Kidney (tissue), 22 donors: ENCODE measurements at places on chromosomes 7 and 10. TPM values are rescaled to one million over a fixed set of nuclear protein-coding genes. Genes with fewer than 3 reads are reported as not detected.

- peak; percentile 35 for DNase-seq
These were observed 41.7 kb downstream of the FAS start for GRCh38 chr10:89032141-89032891.

GRCh38 chr7:90594751-90595317, 1.3 kb upstream of the CDK14 start:
- peak; percentile 80 for DNase-seq

Gene ODAD2
- polyA plus RNA-seq: 0.28 TPM

GRCh38 chr10:30510184-30510931, 76.4 kb downstream of the MAP3K8 start:
- DNase-seq: no peak

DNA sequence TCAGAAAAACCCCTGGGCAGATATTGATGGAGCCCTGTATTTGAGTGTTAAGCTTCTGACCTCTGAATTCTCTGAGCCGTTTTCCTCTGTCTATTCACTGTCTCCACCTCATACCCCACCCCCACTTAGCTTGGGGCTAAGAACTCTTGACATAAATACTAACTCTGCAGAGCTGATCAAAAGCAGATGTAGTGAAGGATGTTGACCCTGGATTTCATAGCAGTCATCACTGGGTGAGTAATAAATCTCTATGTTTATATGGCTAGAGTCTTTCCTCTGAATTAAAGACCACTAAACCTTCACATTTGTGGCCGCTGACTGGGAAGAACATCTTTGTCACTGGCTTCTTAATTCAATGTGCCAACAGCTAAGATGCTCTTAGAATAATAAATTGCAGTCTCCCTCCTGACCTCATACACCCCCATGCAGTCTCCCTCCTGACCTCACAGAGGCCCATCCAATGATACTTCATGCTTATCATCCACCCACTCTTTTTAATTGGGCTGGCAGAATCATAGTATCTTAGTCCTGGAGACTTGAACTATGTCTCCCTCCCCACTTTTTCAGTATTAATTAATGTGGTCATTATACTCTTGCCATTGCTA, 78.0 kb upstream of the MACROH2A2 start:
- DNase-seq: no peak

GRCh38 chr10:97184971-97185325, 811 bp downstream of the SLIT1 start:
- no peak for DNase-seq

- no peak for DNase-seq
These were observed 68.5 kb downstream of the MAP3K8 start for GRCh38 chr10:30502266-30503060.

- no peak for DNase-seq
These were observed 30.4 kb downstream of the PDLIM1 start for GRCh38 chr10:95260397-95260881.

DNA sequence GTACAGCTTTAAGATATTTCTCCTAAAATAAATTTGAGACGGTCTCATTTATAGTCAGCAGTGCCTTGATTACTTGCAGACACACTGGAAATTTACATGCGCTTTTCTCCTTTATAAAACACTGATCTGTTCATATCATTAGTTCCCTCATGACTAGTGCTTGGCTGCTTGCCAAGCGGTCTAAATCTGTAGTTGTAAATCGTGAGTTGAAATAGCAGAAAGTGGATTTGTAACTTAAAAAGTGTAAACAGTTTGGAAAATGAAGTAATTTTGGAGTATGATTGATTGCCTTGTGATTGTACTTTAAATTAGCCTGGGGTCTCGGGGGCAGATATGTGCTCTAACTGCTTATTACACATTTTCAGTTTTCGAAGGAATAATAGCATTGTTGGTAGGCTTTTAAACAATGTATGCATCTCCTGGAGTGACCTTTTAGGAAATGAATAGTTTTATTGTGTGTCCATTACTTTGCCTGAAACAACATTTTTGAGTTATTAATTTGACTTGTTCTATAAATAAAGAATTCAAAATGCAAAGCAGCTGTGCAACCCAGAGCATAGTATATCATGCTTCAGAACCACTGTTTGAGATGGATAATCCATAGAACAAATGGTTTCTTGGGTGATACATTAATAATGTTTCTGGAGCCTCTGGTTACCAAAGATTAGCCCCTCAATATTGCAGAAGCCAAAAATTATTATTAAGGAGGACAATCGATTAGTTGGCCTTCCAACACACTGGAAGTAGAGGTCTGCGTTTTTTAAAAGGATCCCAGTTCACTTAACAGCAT, 73.3 kb downstream of the ARID5B start:
- no peak for DNase-seq

DNA sequence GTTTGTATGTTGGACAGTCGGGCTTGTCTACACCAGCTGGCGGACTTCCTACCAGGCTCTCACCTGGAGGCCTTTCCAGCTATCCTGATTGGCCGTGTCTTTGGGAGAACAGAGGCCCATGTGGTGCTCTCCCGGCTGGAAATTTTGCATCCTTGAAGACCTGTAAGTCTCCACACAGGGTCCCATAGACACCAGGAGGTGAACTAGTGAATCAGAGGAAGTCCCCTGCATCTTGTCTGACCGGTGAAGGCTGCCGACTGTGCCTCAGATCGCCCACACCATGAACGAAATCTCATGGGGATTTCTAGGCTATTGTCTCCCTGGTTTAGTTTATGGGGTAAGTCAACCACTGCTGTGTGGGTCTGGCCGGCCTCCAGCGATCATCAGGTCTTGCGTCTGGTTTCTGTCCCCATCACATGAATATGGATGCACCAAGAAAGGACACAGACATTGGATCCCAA, 108.4 kb upstream of the LYZL2 start:
- DNase-seq: no peak

Gene NODAL
- not detected for polyA plus RNA-seq

Gene DPYSL4
- not detected for polyA plus RNA-seq

- DNase-seq: no peak
These were observed 252.6 kb upstream of the ZNF32 start for GRCh38 chr10:43901302-43901701.

Gene NKX2-3
- polyA plus RNA-seq: not detected

DNA sequence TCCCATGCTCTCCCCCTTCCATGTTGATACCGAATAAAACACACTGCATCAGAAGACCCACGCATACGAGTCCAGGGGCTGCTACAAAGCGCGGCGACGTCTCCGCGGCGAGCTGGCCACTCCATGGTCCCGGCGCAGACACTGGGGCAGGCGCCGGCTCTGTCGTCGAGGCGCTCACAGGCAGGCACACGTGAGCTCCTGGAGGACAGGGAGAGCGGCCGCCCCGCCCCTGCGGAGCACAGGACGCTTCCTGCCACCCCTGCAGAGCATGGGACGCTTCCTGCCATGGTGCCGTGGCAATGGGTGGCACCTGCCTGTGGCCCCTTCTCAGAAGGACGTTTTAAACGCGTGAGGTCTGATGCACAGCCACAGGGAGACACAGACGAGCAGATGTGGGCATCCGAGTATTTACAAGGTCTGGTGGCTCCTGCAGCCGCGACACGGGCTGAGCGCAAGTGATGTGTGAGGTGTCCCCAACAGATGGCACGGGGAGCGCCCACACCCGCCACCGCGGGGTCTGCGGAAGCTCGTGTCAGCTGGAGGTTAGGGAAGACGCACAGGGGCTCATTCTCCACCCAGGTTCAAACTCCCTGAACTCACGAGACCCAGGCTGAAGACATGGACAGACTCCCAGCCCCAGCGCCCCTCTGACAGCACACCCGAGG, 21.4 kb upstream of the GPR146 start:
- no peak for DNase-seq

Gene TBX20
- polyA plus RNA-seq: not detected

GRCh38 chr10:30997536-30998235, 34.0 kb downstream of the ZNF438 start:
- DNase-seq: no peak

Gene TNS3
- polyA plus RNA-seq: 38.4 TPM

Gene LRIT1
- polyA plus RNA-seq: not detected

DNA sequence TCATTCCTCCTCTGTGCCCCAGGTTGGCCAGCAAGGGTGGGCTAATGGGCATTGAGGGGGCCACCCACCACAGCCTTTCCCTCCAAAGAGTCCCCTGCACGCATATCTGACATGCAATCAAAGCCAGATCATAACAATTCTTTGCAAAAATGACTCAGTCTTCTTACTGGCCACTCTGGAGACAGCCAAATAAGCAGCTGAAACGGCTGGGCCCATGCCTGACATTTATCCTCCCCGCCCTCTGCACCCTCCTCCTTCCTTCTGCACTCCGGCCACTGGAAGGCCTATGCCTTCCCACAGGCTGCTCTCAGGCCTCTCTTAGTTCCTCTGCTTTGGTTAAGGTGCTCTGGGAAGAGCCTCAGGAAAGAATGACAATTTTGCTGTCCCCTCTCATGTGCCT, 29.2 kb upstream of the NPFFR1 start:
- DNase-seq: no peak

GRCh38 chr10:28676326-28676967, 874 bp upstream of the BAMBI start:
- peak; percentile 36 for DNase-seq

DNA sequence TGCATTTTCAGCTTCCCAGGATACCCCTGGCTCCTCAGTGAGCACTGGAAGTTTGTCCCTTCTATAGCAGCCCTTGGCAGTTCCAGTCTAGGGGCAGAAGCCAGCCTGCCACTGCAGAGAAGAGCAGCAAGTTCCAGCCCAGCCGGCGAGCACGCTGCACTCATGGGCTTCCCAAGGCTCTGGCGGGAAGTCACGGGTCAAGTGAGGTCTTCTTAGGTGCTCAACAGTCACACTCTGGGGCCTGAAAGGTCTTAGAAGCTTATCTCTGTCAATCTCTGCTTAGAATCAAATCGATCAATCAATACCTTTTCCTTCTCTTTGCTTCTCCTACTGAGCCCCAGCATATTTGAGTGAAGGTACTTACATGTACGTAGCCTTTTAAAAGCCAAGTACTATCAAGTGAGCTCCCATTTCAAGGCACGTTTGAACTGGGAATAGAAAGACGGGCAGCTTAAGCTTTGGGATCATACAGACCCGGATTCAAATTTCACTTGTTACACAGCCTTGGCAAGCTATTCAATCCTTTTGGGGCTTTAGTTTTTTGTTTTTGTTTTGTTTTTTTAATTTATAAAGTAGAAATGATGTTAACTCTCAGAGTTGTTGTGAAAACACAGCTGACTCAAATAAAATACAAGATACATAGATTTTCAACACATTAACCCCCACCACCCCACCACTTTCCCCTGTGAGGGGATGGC, 152.6 kb upstream of the KLF14 start:
- no peak for DNase-seq

Gene RBP4
- 24.3 TPM for polyA plus RNA-seq

Gene ETV1
- polyA plus RNA-seq: 2.0 TPM

DNA sequence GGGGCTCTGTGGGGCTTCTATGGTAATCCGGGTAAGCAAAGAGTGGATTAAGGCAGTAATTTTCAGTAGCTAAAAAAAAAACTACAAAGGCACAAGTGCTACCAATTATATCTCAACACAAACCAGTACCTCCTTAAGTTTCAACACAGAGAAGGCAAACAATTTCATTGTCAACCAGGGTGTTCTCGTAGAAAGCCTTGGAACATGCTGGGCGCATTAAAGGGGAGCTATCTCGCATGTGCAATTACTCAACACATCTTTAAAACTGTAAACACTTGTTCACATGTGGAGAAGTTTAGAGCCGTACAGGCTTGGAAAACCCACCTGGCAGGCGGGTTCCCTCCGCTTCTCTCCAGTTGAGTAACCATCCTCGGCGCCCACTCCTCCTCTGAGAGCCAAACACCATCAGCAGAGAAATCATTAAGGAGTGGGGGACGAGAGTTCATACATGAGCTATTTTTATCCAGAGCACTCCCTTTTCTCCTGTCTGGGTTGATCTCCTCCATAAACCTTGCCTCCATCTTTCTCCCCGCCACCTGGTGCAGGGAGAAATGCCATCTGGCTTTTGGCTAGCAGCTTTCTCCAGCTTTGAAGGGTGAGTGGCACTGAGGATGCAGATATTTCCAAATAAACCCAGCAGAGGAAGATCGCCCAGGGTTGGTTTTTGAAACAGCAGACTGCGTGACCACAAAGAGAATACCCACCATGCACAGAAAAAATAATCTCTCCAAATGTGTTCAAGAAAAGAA, 287.1 kb downstream of the WDR11 start:
- peak; percentile 74 for DNase-seq

DNA sequence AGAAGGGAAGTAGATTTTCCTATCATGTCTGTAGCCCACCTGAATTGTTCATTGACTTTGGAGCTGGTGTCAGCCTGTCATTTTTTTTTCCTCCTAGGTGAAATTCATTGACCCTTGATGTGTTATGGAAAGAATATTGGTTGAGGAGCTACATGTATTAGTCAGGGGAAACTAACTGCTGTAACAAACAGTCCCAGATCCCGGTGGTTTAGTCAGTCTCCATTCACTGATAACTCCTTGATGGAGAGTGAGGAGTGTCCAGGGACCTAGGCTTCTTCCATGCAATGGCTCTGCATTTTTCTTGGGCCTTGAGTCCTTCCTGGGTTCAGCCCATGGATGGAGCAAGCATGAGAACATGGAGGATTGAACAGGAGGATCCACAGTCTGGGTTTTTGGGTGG, 643.2 kb downstream of the LRMDA start:
- DNase-seq: no peak
